ENCODE measurements at places on chromosomes 12 and 14. TPM values are rescaled to one million over a fixed set of nuclear protein-coding genes. Genes with fewer than 3 reads are reported as not detected.

- no peaks in the 10 kb centered on the region for H3K4me1 ChIP-seq
- H3K4me3 ChIP-seq: no peak overlapping the region
- H3K27ac ChIP-seq: no peak overlapping the region
- no peak for DNase-seq
These were observed 9.8 kb upstream of the GMFB start for GRCh38 chr14:54498579-54498978.

GRCh38 chr14:30162066-30162465 lies 234.4 kb upstream of the PRKD1 start:
- H3K27ac ChIP-seq: no peak overlapping the region
- H3K4me1 ChIP-seq: peaks cover 7% of the 10 kb centered on the region
- no peak overlapping the region for H3K4me3 ChIP-seq
- no peak for DNase-seq
- H3K36me3 ChIP-seq: no peaks in the 10 kb centered on the region

- peak; percentile 39 for DNase-seq
- H3K4me3 ChIP-seq: no peak overlapping the region
- H3K36me3 ChIP-seq: no peaks in the 10 kb centered on the region
- H3K4me1 ChIP-seq: no peaks in the 10 kb centered on the region
- peak overlapping the region; percentile 49 for H3K27ac ChIP-seq
These were observed 238.5 kb downstream of the GPHN start for GRCh38 chr14:66746316-66747006.

DNA sequence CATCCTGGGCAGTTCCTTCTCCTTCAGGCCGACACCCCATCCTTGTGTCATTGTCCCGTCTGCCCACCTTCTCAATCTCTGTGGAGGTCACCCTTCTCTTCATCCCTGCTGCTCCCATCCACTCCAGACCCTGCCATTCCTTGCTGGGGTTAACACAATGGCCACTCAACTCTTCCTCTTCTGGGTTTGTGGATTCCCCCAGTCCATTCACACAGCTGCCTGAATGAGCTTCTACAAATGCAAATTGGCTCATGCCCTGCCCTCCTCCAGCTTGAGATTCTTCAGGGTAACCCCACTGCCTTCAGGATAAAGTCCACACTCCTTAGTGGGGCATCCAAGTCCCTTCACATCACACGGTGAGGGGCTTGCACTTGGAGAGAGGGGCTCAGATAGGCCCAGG lies 17.2 kb upstream of the PRMT8 start:
- peaks cover 7% of the 10 kb centered on the region for H3K4me1 ChIP-seq
- no peak overlapping the region for H3K4me3 ChIP-seq
- H3K36me3 ChIP-seq: no peaks in the 10 kb centered on the region
- H3K27ac ChIP-seq: no peak overlapping the region
- H3K27me3 ChIP-seq: no peaks in the 10 kb centered on the region
- no peak for DNase-seq

- peaks cover 34% of the 10 kb centered on the region for H3K27me3 ChIP-seq
- no peaks in the 10 kb centered on the region for H3K36me3 ChIP-seq
- no peak for DNase-seq
- H3K4me3 ChIP-seq: no peak overlapping the region
- peaks cover 5% of the 10 kb centered on the region for H3K4me1 ChIP-seq
- H3K27ac ChIP-seq: no peak overlapping the region
These were observed 6.0 kb upstream of the SLC24A4 start for GRCh38 chr14:92316937-92317336.

- no peak for DNase-seq
- peaks cover 37% of the 10 kb centered on the region for H3K4me1 ChIP-seq
- H3K27me3 ChIP-seq: no peaks in the 10 kb centered on the region
- H3K27ac ChIP-seq: no peak overlapping the region
- H3K4me3 ChIP-seq: no peak overlapping the region
These were observed 156.5 kb upstream of the RMST start for GRCh38 chr12:97306147-97306546.

The LALBA gene
- total RNA-seq: not detected

- no peak overlapping the region for H3K4me3 ChIP-seq
- H3K36me3 ChIP-seq: peaks cover 11% of the 10 kb centered on the region
- H3K4me1 ChIP-seq: no peaks in the 10 kb centered on the region
These were observed 11.5 kb downstream of the RAD51B start for GRCh38 chr14:67831113-67831512.
